ENCODE measurements at places on chromosomes 13 and 19.
A peak's percentile ranks its signal among the peaks of the same experiment; 100 is the strongest.

DNA sequence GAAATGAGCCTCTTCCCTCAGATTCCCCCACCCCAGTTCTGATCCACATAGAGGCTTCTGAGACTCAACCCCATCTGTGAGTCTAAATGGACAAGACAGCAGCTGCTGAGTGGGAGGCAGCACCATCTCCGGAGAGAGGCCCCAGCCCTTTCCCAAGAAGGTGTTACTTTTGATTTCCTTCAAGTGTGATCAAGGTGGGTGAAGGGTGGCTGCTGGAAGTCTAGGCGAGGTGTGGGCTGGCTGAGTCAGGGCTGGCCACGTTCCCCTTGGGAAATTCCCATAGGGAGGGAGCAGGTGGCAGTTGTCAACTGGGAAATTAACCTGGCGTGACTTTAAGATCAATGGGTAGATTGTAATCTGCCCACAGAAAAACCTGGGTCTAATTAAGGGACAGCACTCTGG, 148.0 kb downstream of the FOXO1 start:
- DNase-seq = peak; percentile 75

DNA sequence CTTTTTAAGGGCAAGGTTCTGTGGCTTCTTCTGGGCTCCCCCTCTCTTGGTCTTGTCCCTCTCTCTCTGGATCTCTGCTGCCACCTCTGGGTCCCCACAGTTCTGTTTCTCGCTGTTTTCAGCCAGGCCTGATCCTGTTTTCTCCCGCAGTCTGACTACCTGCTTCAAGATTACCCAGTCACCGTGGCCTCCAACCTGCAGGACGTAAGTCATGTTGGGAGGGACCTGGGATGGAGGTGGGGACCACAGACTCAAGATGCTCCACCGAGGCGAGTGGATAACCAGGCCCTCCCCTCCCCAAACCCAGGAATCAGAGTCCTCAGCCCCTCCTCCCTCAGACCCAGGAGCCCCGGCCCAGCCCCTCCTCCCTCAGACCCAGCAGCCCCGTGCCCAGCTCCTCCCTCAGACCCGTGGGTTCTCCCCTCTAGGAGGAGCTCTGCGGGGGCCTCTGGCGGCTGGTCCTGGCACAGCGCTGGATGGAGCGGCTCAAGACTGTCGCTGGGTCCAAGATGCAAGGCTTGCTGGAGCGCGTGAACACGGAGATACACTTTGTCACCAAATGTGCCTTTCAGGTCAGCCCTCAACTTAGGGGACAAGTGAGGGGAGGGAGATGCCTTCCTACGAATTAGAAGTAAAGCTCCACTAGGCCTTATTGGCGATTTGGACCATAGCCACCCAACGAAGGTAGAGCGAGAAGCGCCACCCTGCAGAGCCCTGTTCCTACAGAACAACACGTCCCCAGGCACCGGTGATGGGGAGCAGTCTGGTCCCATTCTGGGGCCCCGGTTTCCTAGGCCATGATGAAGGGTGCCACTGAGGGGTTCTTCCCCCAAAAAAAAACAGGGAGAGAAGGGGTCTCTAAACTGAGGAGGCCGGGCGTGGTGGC, 2.2 kb downstream of the FLT3LG start:
- DNase-seq = peak; percentile 85

DNA sequence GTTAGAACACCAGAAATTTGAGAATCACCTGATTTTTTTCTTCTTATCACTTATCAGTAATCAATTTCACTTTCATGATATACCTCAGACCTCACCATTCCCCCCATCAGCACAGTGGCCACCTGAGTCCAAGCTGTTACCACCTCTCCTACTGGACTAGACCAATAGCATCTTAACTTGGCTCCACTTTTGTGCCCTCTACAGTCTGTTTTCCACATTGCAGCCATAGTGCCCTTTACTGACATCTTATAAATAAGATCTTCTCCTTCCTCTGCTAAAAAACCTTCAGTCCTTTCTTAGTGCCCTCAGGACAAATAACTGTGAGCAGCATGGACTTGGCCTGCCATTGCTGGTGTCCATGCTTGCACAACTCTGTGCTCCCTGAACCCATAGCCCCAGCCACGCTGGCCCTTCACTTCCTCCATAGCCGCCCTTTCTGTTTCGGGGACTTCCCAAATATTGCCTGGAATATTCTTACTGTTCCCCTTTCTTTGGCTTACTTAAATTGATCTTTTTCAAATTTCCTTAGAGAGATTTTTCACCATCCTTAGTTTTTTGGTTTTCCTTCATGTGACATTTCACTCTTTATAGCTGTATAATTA, 380.8 kb downstream of the LMO7 start:
- peak; percentile 10 for DNase-seq

DNA sequence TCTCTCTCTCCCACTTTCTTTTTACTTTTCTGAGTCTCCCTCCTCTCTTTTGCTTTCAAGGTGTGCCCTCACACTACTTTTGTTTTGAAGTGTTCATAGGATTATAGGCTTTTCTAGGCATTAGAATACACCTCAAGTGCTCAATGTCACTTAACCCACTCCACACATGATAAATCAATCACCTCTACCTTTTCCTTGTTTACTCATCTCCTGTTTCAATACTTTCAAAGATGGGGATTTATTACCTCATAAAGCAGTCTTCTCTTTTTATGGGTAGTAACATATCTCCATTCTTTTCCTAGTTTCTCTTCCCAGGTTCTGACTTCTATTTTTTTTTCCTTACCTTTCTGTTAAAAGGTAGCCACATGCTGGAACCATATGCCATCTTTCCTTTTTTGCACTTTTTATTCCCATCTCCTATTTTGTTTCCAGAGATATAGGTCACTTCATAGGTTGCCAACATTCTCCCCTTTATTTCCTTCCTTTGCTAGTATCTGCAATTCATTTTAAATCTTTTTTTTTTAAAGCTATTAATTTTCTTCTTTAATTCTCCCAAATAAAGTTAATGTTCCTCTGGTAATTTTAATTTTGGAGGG, 137.6 kb upstream of the SLC10A2 start:
- DNase-seq = no peak

GRCh38 chr19:17202249-17202648, 12.9 kb upstream of the USE1 start:
- peak; percentile 32 for DNase-seq

DNA sequence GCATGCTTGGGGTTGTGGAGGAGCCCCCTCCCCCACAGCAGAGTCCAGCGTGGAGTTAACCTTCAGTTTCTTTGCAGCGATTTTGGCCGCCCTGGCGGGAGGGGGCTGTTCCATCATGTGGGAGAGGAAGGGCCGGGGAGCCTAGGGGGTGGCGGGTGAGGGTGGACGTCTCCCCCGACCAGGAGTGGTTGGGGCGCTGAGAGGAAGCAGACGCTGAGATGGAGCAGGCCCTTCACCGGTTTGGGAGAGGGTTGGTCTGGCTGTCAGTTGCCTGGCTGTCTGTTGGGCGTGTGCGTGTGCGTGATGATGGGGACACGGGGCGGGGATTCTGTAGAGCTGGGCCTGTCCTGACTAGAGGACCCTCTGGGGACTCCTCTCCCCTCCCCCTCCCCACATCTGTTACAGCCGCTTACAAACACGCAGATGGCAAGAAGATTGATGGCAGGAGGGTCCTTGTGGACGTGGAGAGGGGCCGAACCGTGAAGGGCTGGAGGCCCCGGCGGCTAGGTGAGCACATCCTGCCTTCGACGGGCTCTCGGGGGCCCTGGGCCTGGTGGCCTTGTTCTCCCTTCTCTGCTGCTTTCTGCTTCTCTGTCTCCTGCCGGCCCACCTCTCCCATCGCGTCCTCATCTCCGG, 9.8 kb upstream of the LIN7B start:
- DNase-seq = no peak

DNA sequence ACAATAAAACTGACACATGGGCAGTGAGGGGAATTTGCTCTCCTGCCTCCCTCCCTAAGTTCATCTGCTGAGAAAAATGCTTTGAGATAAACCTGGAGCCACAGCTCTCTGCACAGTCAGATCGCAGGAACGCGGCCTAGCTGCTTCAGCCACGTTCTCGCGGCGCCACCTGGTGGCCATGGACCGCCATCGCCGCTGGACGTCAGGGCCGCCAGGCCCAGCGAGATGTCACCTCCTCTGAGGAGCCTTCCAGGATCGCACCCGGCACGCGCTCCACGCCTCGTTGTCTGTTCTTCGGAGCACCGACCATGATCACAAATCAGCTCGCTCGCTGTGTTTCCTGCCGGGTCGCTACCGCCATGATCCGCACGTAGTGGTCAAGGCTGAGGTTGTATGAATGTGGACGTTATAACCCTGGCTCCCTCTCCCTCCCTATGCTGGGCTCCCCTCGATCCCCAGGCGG, 20.6 kb upstream of the USP29 start:
- DNase-seq = peak; percentile 80

GRCh38 chr13:74274916-74275315, 140.7 kb upstream of the KLF12 start:
- no peak for DNase-seq

DNA sequence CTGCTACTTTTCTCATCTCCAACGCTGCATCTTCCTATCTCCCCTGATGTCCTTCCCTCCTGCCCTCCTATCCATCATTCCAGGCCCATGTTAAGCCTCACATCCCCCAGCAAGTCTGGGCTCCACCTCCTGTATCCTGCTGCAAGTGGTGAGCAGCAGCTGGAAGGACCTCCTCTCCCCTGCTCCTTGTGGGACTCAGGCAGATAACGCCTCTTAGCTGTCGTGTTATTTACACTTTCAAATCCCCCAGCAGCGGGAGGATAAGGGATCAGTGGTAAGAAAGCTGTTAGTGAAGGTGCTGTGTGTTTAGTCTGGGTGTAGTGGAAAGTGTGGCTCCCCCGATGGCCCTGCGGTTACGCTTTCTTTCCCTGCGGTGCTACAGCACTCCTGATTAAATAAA, 211.9 kb downstream of the ZNF536 start:
- no peak for DNase-seq

GRCh38 chr13:32253911-32254399, 61.2 kb downstream of the ZAR1L start:
- DNase-seq = no peak

DNA sequence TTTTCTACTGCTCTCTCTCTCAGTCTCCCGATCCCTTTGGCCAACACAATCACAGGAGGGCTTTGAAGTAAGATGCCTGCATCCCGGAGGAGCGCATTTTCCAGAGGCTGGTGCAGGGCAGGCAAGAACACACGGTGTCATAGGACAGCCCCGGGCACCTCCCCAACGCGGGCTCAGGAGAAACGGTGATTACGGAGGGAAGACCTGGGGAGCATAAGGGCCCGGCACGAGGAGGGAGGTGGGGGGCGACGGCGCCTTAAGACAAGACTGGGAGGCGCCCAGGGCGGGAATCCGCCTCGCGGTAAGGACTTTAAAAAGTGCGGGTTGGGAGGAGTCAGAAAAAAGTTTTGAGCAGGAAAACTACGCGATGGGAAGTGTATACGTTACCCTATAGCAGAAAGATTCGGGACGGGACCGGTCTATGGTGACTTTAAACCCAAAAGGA, 18.7 kb upstream of the ZNF888 start:
- DNase-seq = peak; percentile 29

DNA sequence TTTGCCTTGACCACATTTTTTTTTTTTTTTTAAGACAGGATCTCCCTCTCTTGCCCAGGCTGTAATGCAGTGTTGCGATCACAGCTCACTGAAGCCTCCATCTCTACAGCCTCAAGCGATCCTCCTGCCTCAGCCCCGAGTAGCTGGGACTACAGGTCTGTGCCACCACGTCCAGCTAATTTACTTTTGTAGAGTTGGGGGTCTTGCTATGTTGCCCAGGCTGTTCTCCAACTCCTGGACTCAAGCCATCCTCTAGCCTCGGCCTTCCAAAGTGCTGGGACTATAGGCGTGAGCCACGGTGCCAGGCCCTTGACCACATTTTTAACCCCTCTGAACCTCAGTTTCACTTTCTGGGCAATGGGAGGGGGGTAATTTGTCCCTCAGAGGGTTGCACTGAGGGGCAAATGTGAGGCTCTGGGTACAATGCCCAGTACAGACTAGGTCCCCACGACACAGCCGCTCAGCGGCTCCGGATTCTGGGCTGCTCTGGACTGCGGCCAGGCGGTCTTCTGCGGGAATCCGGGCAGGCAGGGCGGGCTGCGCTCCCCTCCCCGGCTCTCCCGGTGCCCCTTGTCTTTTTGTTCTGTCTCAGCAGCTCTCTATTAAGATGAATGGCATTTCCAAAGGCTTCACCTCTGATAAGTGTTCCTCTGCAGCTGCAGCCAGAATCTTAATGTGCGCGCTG, 3.8 kb upstream of the ALOX5AP start:
- no peak for DNase-seq

GRCh38 chr13:114268344-114269280, 12.8 kb upstream of the UPF3A start:
- no peak for DNase-seq

GRCh38 chr19:38713865-38714264, 30.4 kb downstream of the CAPN12 start:
- no peak for DNase-seq

DNA sequence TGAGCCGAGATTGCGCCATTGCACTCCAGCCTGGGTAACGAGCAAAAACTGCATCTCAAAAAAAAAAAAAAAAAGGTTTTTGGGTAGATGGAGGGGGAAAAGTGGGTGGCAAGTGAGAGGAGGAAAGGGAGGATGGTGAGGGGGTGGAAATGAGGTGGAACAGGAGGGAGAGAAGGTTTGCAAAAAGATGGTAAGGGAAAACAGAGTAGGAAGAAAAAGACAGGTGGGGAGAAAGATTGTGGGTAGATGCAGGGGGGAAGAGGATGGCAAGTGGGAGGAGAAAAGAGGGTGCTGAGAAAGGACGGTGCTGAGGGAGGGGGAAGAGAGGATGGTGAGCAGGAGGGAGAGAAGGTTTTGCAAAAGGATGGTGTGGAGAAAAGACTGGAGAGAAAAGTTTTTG, 57.8 kb upstream of the C1QTNF9B start:
- DNase-seq = no peak

GRCh38 chr13:91045351-91046034, 302.0 kb upstream of the MIR17HG start:
- no peak for DNase-seq

DNA sequence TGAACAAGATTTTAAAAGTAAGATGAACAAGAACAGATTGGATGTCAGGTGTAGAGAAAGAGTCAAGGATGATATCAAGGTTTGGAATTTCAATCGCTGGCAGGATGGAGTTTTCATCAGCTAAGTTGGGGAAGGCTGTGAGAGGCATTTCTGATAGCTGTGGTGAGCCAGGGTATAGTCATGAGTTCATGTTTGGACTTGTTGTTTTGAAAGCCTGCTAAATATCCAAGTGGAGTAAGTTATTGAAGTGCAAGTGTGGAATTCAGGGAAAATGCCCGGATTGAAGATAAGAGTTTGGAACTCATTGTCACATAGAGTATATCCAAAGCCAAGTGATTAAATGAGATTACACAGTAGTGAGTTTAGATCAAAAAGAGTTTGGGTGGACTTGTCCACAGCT, 11.0 kb upstream of the EPSTI1 start:
- no peak for DNase-seq

GRCh38 chr13:49643035-49643646, 14.8 kb downstream of the ARL11 start:
- DNase-seq = no peak

DNA sequence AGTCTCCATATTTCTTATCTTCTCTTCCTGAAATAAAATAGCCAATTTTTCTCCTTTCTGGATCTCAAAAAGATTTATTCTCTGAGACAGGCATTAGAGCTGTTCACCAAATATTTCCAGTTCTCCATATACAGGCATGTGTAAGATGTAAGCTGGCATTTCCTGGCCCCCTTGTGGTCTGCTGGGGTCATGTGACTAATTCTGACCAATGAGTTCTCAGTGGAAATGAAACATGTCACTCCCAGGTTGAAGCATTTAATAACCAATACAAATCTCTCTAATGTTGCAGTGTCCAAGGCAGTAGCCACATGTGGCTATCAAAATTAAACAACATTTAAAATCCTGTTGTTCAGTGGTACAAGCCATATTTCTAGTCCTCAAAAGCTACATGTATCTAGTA, 14.8 kb upstream of the CACNA1A start:
- no peak for DNase-seq
